ENCODE measurements at places on chromosomes 11 and 22.
A peak's percentile ranks its signal among the peaks of the same experiment; 100 is the strongest.

- peak; percentile 13 for DNase-seq
Measured at GRCh38 chr11:77127920-77128691, at the start of gene MYO7A. TSS of gene MYO7A (plus strand) at chr11:77128246. CDS start at chr11:77130635, 2,389 bp downstream.

DNA sequence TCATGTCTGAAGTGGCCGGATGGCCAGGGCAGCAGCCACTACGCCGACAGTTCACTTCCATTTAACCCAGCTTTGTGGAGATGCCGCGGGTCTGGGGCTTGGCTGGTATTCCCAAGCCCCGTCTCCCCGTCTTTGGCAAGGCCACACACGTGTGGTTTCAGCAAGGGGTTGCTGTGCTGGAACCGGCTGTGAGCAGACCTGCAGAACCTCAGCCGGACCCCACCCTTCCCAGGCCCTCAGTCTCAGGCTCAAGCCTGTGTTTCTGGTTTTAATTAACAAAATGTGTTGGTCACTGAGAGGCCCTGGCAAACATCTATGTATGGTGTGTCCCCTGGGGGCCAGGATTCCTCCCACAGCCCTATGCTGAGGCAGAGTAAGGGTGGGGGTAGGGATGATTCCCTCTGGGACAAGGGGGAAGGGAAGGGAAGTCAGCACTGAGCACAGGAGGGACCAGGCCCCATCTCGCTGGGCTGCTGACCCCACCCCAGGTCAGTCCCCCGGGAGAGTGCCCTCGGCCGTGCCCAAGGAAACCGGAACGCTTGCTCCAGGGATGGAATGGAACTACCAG, 9.3 kb downstream of the OSBPL5 start:
- DNase-seq, result no peak

GRCh38 chr11:33944345-33944692, 52.4 kb upstream of the LMO2 start:
- DNase-seq, result no peak

DNA sequence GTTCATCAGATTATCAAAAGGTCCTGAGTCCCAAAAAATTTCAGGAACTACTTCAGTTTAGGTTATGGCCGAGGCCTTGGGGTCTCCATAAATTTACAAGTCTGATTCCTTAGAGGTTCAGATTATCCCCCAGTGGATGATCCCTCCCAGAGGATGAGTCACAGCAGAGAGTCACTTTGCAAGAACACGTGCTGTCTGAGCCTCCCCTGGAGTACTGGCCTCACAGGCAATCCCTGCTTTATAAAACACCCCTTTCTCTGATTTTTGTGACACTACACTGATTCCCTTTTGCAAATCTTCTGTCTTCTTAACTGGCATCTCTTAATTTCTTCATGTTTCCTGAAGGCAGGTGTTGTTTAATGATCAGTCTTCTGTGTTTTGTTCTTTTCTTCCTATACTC, 45.3 kb downstream of the CCDC34 start:
- DNase-seq, result peak; percentile 68

- DNase-seq, result no peak
Measured at GRCh38 chr22:44075670-44076069, 51.6 kb downstream of the PARVB start.

GRCh38 chr11:88183233-88183632, 8.0 kb upstream of the RAB38 start:
- DNase-seq, result peak; percentile 91

GRCh38 chr11:15825976-15826650, 530.2 kb downstream of the SOX6 start:
- no peak for DNase-seq

DNA sequence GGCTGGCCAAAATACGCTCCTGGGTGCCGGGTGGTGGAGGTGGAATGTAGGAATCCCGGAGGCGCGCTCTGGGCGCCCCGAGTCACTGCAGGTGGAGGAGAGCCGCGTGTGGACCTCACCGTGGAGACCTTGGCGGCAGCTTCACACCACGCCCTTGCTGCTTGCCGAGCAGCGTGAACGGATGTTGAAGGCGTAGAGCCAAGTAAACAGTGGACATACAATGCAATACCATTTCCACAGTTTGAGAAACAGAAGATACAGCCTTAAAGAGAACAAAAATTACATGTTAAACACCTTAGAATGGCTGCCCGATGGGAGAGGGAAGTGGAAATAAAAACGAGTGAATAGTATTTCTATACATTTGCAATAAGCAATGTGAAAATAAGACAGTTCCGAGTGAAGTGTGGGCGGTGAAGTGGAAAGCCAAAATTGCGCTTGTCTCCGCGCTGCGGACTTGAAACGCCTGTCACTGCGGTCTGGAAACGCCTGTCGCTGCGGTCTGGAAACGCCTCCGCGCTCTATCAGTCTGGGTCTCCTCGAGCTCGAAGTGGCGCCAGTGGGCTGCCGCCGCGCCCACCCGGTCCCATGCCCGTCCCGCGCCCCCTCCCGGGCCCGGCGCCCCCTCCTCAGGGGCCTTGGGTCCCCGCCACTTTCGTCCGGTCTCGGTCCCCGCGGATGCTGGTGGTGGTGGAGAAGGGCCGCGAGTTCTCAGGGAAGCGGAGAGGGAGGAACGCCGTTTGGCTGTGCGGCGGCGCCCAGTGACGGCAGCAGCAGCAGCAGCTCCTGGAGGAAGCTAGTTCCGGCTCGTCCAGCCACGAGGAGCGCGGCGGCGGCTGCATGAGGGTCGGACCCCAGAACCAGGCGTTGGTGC, 1.6 kb downstream of the NCR3LG1 start:
- peak; percentile 76 for DNase-seq

GRCh38 chr11:103940551-103940950, 95.9 kb upstream of the DDI1 start:
- DNase-seq, result peak; percentile 75

DNA sequence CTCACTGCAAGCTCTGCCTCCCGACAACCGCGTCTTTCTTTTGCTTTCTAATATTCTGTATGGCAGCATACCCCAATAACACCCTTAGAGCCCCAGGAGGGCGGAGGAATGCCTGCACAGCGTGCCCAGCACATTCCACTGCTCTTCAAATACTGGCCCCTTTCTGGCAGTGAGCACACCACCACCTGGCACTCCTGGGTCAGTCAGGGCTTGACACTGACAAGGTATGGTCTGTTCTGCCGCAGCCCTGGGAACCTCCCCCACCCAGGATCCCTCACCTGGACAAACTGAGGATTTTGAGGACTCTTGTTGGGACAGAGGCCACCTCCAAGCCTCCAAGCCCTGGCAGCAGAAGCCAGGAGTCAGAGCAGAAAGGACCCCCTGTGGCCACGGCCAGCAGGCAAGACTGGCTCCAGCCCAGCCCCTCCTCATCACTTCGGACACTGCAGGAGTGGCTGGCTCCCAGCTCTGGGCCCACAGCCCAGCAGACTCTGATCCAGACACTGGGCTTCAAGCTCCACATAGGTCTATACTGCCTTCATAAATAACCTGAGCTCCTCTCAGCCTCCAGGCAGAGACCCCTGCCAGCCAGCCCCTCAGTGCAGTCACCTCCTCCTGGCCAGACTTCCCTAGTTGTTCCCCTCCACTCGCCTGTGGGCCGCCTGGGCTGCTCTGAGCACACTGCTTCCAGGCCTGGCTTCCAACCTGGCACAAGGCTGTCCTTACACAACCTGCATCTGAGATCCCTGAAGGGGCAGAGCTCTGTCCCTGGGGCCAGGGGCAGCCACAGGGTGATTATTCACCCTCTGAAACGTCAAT, 14.5 kb downstream of the CARS1 start:
- DNase-seq, result no peak

GRCh38 chr11:95542868-95543551, 246.6 kb downstream of the FAM76B start:
- no peak for DNase-seq

DNA sequence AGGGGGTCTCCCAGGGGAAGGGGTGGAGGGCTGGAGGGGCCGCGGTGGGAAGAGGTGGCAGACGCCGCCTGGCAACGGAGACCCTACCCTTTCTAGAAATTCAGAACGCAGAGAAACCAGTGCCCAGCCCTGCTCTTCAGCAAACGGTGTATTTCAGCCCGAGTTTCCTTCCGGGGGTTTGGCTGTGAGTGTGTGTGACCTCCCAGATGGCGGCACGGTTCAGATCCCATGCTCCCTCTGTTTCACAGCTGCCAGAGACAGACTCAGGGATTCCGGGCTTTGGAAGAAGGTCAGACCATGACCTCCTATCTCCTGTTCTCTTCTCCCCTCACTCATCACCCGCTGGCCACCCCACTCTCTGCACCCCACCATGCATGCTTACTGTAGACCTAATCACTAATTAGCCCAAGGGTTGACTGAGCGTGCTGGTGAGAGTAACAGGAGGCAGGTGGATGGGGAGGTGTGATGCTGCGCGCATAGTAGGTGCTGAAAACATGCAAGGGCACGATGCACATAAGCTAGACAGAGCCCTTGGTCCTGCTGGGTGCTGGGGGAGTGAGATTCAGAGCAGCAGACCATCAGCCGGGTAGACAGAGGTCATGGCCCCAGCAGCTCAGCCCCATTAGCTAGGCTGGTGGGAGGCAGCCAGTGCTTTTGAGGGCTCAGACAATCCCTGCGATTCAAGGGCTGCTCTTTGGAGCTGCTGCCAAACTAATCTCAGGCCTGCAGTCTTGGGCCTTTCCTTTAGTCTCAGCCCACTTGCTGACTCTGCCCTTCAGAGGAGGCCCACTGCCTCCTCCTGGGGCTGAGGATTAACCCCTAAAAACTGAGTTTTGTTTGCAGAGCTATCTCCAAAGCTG, 256.5 kb upstream of the CADM1 start:
- DNase-seq, result no peak

GRCh38 chr11:73963861-73964260, 13.0 kb downstream of the DNAJB13 start:
- DNase-seq, result no peak
